ENCODE measurements at places on chromosomes 5 and 9. TPM values are rescaled to one million over a fixed set of nuclear protein-coding genes. Genes with fewer than 3 reads are reported as not detected.

GRCh38 chr5:132601071-132601728, 44.4 kb downstream of the RAD50 start:
- no peak for DNase-seq

The CDC25C gene
- total RNA-seq = 17.6 TPM

DNA sequence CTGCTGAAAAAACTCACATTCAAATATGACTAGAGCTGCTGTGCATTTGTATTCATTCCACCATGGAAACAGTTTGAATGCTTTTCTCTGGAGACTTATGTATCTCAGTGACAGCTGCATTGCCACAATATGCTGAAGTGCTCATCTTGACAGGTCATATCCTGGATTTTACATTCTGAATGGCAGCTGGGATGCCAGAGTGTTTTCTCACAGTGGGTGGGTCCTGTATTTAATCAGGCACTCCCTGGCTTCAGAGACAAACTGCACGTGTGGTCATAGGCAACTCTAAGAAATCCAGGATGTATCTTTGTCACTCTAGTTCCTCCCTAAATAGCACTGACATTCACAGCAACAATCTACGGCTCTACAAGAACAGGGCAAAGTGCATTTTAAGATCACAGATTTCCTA, 75.6 kb downstream of the ST8SIA4 start:
- no peak for DNase-seq

DNA sequence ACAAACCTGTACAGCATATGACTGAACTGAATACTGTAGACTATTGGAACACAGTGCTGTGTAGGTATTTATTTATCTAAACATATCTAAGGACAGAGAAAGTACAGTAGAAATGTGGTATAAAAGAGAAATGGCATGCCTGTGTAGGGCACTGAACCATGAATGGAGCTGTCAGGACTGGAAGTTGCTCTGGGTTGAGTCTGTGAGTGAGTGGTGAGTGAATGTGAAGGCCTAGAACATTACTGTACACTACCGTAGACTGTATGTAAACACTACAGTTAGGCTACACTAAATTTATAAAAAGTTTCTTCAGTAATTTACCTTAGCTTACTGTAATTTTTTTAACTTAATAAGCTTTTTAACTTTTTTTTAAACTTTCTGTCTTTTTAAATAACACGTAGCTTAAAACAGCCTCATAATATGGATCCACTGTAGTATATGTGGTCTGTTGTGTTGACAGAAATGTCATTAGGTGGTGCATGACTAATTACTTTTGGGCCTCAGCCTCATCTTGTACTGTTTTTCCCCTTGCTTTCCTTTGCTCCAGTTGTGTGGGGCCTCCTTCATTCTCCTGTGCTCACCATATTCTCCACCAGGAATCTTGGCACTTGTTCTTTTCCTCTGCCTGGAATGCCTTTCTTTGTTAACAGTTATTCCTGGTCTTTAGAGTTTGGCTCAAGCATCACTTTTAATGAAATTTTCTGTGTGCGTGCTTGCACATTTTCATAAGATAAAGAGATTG, 8.8 kb downstream of the SPIN1 start:
- DNase-seq = no peak

GRCh38 chr5:10745133-10745532, 15.9 kb downstream of the DAP start:
- no peak for DNase-seq

The MYOZ3 gene
- 2.2 TPM for total RNA-seq

- no peak for DNase-seq
These were observed 43.6 kb upstream of the TRAF1 start for GRCh38 chr9:120970244-120970643.

DNA sequence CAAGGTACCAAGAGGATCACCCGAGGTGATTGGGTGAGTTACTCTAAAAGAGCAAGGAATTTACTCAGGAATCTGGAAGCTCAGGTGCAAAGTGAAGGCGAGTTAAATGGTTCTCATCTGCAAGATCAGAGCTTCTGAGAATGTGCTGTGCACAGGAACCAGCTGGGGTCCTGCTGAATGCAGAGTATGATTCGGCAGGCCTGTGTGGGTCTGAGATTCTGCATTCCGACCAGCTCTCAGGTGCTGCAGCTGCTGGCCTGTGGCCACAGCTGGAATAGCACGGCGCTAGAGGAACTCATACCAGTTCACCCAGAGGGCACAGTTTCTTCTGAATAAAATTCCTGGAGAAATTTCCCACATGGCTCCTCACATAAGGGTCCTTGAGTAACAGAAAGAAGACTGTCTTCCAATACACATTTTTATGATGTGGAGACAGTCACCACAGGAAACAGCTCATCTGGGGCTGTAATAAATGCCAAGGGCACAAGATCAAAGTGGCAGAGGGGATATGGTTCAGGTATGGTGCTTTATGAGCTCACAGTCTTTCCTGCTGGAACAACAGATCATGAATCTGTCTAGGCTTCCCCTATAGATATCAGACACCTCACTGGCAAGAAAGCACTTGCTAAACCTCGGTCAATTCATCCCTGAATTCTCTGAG, 83.9 kb downstream of the PTPN3 start:
- DNase-seq = no peak

GRCh38 chr5:104564530-104564929, 1001.9 kb upstream of the NUDT12 start:
- no peak for DNase-seq

- no peak for DNase-seq
These were observed 93.4 kb downstream of the RXRA start for GRCh38 chr9:134419684-134420076.

- no peak for DNase-seq
These were observed 136.3 kb upstream of the BASP1 start for GRCh38 chr5:17081142-17081541.

GRCh38 chr5:83011985-83012384, 65.2 kb downstream of the TMEM167A start:
- DNase-seq = no peak

- no peak for DNase-seq
These were observed 100.7 kb downstream of the CDC42SE2 start for GRCh38 chr5:131364507-131365050.

DNA sequence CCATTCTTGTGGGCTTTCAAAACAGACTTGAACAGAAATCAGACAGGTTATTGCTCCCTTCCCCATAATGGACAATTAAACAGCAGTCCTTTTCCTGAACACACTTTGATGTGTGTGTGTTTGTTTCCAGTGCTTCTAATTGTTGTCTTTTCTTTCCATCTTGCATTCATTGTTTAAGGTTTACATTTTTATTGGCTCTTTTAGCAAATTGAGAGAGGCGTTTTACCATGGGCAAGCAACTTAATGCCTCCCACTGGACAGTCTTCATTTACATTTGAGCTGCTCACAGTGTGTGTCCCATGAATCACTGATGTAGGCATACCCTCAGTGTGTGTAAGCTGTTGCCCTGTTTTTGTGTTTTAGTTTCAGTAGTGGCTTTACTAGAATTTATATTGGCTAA, 25.0 kb downstream of the WDR36 start:
- DNase-seq = no peak

DNA sequence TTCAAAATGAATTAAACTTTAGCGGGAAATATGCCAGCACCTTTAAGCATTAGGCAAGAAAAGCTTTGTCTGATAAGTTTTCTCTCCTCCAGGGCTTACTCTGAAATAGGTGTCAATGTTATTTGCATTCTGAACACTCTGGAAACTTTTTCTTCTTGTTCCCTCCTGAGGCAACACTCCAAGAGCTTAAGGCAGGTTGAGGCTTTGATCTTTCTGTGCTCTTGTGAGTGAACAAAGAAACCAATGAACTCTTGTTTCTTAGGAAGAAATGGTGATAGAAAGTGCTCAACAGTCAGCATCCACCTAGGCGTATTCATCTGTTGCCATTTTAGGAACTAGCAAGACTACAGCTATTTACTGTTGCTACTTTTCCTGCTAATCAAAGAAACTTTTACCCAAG, 259.8 kb downstream of the NFIB start:
- DNase-seq = no peak

DNA sequence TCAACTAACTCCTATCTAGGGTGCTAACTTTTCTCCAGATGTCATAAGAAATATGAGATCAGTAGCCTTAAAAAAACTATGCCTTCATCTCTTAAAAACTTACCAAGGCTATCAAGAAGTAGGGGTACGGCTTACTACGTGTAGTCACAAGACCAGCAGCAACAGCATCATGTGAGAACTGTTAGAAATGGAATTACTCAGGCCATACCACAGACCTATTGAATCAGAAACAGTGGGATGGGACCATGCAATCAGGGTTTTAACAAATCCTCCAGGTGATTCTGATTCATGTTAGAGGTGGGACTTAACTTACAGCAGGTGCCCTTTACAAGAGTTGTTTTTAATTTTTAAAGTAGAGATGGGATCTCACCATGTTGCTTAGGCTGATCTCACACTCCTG, 4.6 kb downstream of the IFNE start:
- no peak for DNase-seq

The ABL1 gene
- 45.4 TPM for total RNA-seq

GRCh38 chr5:73447530-73448462, 781 bp downstream of the FOXD1 start:
- no peak for DNase-seq

GRCh38 chr5:168426007-168426863, 60.0 kb upstream of the RARS1 start:
- no peak for DNase-seq

DNA sequence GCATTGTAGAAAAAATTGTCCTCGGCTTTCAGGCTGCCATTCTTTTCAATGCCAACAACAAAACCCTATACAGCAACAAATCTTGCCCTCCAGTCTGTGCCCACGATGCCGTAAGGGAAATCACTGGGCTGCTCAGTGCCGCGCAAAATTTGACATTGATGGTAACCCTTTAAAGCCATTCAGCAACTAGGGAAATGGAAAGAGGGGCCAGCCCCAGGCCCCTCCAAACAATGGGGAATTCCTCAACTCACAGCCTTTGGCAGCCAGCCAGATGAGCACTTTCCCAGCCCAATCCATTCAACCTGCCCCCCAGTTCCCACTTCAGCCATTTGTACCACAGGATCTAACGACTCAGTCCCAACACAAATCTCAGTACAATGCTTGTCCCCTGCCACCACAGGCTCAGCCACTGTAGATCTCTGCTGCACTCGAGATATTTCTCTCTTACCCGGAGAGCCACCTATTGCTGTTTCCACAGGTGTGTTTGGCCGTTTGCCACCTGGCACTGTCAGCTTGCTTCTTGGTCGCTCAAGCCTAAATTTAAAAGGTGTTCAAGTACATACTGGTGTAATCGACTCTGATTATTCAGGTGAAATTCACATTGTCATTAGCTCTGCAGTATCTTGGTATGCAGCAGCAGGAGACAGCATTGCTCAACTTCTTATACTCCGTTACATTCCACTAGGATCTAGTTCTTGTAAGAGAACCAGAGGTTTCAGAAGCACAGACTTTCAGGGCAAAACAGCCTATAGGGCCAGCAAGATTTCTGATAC, 103.3 kb downstream of the SYK start:
- DNase-seq = no peak

The WDR41 gene
- 63.2 TPM for total RNA-seq

- DNase-seq = no peak
These were observed 5.8 kb downstream of the CEP72 start for GRCh38 chr5:617896-618295.

DNA sequence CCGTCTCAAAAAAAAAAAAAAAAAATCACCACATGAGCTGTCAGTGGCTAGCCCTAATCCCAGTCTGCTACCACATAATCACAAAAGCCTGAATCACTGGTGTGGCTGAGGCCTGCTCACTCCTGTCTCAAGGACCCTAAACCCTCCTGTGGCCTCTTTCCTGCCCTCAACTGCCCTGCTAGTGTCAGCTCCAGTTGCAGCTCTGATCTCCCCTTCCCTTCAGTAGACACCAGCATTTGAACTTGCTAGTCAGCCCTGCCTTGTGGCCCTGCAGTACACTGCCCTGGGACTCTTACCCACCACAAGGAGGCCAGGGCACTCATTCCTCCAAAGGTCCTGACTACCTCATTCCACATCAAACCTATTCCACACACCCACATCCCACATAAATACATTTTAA, 9.5 kb upstream of the P4HA2 start:
- DNase-seq = no peak

DNA sequence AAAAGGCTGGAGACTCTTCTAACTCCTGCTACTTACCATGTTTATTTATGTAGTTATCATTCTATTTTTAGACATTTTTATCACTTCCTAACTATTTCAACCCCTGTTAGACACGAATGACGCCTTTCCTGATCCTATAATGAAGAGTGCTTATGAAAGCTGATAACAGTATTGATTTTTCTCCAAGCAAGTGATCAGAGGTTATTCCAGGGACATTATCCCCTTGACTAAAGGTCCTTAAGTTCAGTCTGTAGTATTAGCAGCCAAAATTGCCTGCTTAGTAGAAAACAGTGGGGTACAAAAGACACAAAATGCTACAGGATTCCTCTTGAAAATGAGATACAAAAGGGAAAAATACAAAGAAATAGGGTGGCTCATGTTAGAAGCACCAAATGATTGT, 235.6 kb downstream of the DNAH5 start:
- no peak for DNase-seq

DNA sequence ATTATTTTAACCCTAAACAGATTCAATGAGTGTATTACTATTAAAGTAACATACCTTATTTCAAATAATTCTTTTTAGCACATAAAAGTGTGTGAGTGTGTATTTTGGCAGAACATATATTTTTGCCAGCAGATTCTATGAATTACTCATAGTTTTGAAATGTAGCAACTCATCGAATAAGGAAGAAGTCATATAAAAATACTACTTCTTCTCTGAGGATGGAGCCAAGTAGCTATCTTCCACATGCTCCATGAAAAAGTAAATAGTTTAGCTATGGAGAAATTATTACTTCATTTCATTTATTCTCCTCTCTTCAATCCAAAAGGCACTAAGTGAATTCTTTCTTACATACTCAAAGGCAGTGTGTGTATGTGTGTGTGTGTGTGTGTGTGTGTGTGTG, 1090.4 kb upstream of the CDH6 start:
- DNase-seq = no peak

- no peak for DNase-seq
These were observed 1.1 kb upstream of the SEMA4D start for GRCh38 chr9:89498852-89499480.

The LOX gene
- total RNA-seq = 14.9 TPM

DNA sequence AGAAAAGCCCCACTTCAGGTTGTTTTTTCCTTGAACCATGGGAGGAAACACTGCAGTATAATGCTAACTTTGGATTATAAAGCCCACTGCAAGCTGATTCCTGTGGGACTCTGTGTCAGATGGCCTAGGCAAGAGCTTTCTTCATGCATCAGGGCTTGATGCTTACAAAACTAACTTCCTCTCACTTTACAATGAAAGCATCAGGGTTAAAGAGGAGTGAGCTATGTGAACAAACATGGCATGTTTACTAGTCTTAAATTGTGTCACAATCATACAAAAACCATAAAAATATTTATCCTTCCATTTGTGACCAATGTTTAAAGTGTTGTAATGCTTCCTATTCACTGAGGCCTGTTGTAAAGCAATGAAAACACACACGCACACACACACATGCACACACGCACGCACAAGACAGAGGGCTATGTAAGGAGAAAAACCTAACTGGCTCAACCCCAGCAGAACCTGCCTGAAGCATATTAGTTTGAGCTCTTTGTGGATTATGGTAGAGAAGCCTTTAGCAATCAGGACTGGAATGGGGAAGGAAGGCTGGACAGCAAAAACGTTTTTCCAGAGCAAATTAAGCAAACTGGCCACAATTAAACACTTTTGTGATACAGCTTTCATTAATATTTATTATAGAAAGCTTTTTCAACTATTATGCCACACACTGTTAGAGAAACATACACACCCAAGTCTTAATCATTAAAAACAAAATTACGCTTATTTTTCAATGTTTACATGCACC, 122.2 kb downstream of the AUH start:
- DNase-seq = no peak

Measured in epithelial cell of proximal tubule (primary cell).